ENCODE measurements at places on chromosomes 13 and 19. TPM values are rescaled to one million over a fixed set of nuclear protein-coding genes. Genes with fewer than 3 reads are reported as not detected.

- no peak for DNase-seq
Observed at GRCh38 chr13:43326100-43326499, 302.7 kb downstream of the DNAJC15 start.

GRCh38 chr19:16715611-16716010 is 4.0 kb upstream of the NWD1 start:
- no peak for DNase-seq

Gene FUT2
- total RNA-seq, result 7.9 TPM

GRCh38 chr13:40875044-40875443 is 85.6 kb downstream of the SLC25A15 start:
- peak; percentile 22 for DNase-seq

GRCh38 chr13:68174893-68175292 is 944.8 kb upstream of the PCDH9 start:
- no peak for DNase-seq

- DNase-seq, result no peak
Observed at GRCh38 chr19:57161985-57162539, 5.2 kb downstream of the DUXA start.

- DNase-seq, result peak; percentile 93
Observed at GRCh38 chr19:46115396-46116106, 8.9 kb downstream of the IGFL3 start.

- DNase-seq, result no peak
Observed at GRCh38 chr19:2345076-2345475, 15.0 kb upstream of the TMPRSS9 start.

Gene CGB3
- not detected for total RNA-seq

- DNase-seq, result no peak
Observed at GRCh38 chr13:59623206-59623915, 540.4 kb downstream of the DIAPH3 start.

DNA sequence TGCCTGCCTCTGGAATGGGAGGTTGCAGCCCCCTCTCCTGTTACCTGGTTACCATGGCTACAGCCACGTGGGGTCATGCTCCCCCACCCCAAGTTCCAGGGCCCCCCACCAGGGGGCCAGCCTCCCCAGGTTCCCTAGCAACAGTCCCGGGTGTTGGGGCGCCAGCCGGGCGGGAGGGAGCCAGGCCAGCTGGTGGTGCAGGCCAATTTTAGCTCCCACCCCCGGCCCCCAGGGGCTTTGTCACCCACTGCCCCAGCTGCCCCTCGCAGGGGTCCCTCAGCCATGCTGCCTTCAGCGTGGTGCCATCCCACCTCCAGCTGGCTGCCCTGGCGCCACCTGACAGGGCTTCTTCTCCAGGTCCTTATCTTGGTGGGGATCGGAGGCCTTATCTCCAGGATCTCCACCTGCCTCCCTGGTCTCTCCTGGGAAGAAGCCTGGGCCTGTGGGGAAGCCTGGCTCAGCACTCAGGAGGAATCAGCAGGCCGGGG is 3.0 kb downstream of the MARK4 start:
- no peak for DNase-seq
